ENCODE measurements at places on chromosomes 4 and X.

- DNase-seq, result peak; percentile 64
These were observed 35.3 kb downstream of the SMS start for GRCh38 chrX:21975812-21976211.

GRCh38 chr4:113899271-113900070 is 80.0 kb downstream of the ARSJ start:
- DNase-seq, result no peak

DNA sequence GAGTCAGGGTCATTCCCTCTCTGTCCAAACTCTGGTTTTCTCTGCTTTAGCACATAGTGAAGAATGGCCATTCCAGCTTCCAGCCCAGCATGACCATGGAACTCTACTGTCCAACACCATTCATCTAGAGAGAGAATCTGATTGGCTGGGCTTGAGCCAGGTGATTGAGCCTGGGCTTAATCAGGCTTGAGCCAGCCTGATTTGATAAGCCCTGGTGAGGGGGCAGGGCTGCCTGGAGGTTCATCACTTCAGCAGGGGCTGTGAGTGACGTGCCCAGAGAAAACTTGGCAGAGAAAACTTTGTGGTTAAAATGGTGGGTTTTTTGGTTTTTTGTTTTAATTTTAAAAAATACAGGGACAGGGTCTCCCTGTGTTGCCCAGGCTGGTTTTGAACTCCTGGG is 62.5 kb downstream of the KIAA0232 start:
- DNase-seq, result no peak

GRCh38 chr4:159360549-159360948 is 257.7 kb downstream of the RAPGEF2 start:
- DNase-seq, result no peak

DNA sequence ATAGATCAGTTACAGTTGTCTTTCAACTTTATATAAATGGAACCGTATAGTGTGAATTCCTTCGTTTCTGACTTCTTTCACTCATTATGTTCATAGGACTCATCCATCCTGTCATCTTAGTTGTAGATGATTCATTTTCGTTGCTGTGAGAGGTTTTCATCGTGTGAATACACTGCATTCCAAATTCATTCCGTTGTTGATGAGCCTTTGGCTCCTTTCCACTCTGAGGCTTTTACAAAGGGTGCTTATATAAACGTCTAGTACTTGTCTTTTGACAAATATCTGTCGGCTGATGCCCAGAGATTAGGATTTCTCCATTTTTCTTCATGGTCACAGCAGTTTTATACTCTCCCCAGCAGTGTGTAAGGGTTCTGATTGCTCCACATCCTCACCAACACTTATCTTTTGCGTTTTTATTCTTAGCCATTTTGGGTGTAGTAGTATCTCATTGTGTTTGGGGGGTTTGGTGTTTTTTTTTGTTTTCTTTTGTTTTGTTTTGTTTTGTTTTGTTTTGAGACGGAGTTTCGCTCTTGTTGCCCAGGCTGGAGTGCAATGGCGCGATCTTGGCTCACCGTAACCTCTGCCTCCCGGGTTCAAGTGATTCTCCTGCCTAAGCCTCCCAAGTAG is 48.6 kb downstream of the LRP2BP start:
- DNase-seq, result no peak

GRCh38 chrX:47607091-47607490 is 12.6 kb downstream of the SYN1 start:
- DNase-seq, result no peak

- DNase-seq, result peak; percentile 48
These were observed 71.5 kb upstream of the HPRT1 start for GRCh38 chrX:134388161-134389109.

GRCh38 chr4:55837903-55838302 is 15.5 kb upstream of the EXOC1 start:
- no peak for DNase-seq

- no peak for DNase-seq
These were observed 14.4 kb downstream of the AR start for GRCh38 chrX:67558267-67558666.

DNA sequence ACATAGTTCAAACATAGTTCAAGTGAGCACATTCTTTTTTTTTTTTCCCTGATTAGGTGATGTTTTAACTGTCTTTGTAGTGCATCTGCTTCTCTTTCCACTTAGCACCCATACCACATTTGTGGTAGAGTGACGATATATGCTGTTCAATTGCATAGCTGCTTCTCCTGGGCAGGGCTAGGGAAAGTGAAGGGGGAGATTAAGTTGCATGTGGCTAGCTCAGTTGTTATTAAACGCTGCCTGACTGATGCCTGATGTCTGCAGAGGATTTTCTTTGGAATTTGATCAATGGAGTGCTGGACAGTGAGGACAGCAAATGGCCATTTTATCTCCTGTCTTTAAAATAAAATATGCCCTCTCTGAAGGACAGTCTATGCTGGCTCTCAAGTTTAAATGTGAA is 63.7 kb downstream of the ANK2 start:
- DNase-seq, result no peak

DNA sequence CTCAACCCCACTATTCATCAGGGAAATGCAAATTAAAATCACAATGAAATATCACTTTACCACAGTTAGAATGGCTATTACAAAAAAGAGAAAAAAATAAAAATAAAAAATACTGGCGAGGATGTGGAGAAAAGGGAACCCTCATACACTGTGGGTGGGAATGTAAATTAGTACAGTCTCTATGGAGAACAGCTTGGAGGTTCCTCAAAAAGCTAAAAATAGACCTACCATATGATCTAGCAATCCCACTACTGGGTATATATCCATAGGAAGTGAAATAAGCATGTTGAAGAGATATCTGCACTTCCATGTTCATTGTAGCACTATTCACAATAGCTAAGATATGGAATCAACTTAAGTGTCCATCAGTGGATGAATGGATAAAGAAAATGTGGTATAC is 50.5 kb upstream of the PAGE1 start:
- DNase-seq, result no peak

GRCh38 chrX:7168371-7168770 is 20.4 kb upstream of the PUDP start:
- no peak for DNase-seq

DNA sequence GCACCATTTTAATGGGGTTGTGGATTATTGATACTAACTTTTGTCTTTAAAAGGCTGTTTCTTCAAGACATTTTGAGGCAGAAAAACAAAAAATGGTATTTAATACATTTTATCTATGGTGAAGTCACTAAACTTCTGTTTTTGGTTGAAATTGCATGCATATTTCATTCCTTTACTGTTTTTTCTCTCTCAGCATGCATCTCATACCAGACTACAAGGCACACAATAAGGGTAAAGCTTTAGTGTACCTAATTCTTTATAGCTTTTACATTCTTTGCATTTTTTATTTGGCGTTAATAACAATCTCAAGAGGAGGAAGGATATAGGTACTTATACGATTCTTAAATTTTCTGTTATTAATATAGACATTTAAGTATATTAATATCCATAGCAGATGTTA is 151.0 kb upstream of the DKK2 start:
- no peak for DNase-seq

GRCh38 chr4:52780617-52781354 is 29.6 kb upstream of the ERVMER34-1 start:
- peak; percentile 15 for DNase-seq

DNA sequence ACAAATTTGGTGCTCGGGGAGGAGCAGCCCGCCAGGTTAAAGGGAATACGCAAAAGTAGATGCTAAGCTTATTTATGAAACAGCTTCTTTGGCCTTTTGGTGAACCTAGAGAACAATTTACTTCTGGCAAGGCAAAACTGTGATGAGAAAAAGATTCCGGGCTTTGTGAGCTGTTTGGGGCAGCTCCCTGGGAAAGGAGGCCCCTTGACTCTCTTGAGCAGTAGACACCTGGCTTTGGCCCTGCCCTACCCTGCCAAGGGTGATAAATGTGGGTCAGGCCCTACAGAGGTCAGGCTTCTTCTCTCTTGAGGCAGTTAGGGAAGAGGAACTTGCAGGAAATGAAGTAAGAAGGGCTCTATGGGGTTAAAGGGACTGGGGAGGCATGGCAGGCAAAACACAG is 509.6 kb downstream of the MID1IP1 start:
- DNase-seq, result no peak

DNA sequence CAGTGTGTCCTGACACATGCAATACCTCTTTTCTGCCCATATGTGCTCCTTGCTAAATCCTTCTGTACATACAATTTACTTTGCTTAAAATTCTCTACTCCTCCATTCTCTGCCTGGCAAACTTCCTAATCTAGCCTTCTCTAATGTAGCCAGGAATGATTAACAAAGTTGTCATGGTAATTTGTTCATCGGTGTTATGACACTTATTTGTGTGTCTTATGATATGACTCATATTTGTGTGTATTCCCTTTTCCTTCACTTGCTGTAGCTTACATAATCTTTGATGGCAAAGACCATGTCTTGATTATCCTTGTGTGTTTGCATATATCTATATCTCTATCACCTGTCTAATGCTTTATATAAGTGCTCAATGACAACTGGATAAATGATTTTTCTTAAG is 133.3 kb downstream of the COL25A1 start:
- DNase-seq, result no peak

GRCh38 chr4:127007305-127007704 is 625.5 kb upstream of the INTU start:
- DNase-seq, result no peak

DNA sequence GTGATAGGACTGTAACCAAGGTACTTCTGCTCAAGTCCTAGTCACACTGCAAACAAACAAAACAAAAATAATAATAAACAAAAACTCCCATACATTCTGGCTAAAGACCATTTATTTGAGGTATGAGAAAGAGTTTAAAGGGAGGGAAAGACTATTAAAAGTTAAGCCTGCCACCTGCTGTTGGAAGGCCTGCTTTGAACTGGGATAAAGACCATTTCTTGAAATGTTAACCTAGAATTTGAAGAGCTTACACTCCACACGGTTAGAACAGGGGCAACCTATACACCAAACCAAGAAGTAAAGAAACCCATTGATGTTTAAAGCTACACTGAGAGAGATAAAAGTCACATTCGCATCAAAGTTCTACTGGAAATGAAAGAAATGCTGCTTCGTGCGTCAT is 548.7 kb upstream of the DIPK2B start:
- DNase-seq, result no peak

DNA sequence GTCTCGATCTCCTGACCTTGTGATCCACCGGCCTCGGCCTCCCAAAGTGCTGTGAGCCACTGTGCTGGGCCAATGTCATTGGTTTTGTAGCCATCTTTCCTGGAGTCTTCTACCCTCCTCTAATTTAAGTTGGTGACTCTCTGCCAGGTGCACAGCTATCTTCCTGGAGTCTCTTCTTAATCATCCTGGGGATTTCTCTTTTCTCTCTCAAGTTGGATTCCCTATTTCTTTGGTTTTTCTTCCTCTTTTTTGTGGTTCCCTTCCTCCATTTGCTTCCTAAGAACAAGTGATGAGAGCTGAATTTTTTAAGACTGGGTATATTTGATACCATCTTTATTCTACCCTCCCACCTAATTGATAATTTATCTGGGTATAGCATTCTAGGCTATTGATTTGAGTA is 113.8 kb downstream of the SYNPO2 start:
- no peak for DNase-seq

DNA sequence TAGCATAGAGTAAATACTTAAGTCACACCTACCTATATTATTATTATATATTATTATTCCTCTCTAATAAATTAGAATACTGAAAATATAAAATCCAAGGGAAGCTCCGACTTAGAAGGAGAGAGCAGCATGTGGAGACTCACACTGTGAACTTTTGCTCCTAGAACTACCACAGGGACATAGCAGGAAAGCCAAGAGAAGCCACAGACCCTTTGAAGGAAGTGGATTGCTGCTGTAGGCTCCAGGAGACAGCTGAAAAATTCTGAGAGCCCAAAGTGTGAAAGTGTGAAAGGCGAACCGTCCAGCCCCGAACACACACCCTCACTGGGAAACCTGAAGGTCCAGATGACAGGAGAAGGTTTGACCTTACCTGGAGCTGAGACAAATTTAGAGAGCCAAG is 177.0 kb downstream of the FAM13A start:
- no peak for DNase-seq
